Natural killer cell treated with Interleukin-12 subunit alpha and Interleukin-12 subunit beta and Interleukin-15 and Interleukin-18, amount 100 ng/mL, for 72 hours (primary cell): ENCODE measurements at places on chromosomes 13 and 19. TPM values are rescaled to one million over a fixed set of nuclear protein-coding genes. Genes with fewer than 3 reads are reported as not detected.

Gene NLRP11
- total RNA-seq = not detected

Gene FFAR2
- not detected for total RNA-seq

Gene GIPC3
- total RNA-seq = 0.25 TPM

- no peak for DNase-seq
Observed at GRCh38 chr13:107275945-107276614, 708.1 kb upstream of the ARGLU1 start.

DNA sequence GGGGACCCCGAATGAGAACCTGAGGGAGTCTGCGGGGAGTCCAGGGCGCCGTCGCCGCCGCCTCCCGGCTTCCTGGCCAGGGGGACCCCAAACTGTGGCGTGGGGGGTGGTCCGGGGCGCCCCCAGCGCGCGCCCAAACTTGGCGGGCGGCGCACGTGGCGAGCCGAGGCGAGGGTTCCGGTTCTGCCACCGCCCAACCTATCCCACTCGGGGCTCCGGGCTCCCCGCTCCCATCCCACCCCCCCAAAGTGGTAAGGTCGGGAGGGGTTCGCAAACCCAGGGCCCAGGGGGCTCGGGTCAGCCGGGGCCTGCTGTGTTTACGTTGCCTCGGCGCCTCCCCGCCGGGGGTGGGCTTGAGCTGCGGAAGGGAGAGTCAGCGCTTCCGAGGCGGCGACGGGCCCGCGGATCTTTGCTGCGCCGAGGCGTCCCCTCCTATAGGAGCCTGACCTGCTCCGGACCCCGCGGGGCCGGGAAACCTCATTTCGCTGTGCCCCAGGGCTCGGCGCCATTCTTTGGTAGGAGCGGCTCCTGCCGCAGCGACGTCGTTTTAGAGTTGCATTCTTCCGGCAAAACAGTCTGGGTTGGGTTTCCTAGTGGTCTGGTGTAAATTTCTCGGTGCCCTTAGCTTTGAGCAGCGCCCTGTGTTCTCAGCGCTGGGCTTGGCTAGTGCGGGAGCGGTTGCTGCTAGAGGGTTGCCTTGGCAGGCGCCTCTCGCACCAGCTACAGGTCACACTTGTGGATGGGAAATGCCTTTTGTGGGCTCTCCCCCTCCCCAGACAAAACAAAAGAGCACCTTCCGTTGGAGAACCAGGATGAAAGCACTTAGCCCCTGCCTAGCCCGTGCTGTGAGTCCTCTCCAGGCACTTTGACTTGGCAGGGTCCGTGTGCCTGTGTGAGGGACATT lies 1.2 kb downstream of the DAZAP1 start:
- DNase-seq = peak; percentile 79

DNA sequence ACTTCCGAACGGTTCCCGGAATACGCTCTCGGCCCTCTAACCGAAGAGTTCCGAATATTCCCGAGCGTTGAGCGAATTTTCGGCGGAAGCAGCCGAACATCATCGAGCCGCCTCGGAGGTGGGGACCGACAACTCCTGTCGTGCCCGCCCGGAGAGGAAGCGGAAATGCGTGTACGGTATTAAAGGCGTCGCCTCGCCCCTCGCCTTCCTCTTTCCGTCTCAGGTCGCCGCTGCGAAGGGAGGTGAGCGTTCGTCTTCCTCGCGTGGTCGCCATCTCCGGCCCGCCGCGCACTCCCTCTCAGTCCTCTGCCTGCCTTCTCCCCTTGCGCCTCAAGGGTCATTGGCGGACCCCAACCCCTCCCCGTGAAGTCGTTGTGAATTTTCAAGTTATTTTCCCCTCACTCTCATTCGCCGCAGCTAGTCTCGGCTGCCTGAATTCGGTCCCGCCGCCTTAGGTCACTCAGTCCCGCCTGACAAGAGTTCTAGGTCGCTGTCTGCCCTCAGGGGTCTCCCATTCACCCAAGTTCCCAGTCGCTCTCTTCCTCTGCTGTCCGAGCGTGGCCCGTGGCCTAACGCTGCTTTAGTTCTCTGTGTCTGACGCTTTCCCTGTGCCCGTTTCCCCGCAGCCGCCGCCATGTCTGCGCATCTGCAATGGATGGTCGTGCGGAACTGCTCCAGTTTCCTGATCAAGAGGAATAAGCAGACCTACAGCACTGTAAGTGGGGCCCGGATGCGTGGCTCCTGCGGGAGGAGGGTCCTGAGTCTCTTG lies at the start of gene RPL28:
Gene RPL28, plus strand, starts transcription at position 209 of the 769 bp plus-strand sequence. Its CDS starts 426 bp downstream, at position 635.
- DNase-seq = peak; percentile 98

DNA sequence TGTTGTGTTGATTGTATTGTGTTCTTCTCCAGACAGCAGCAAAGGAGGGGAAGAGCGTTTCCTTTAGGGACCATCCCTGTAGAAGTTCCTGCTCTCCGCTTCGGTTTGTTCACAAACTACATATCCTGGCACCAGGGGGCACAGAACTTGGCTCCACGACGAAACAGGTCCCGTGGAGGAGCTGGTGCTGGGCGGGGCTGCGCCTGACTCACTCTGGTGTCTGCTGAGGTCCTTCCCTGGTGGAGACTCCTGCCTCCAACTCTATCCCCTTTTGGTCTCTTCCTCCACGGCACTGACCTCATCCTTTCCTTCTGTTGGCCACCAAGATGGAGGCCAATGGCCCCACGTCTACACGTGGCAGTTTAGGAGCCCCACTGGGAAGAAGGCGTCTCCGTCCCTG lies 14.7 kb downstream of the TMPRSS9 start:
- DNase-seq = no peak

DNA sequence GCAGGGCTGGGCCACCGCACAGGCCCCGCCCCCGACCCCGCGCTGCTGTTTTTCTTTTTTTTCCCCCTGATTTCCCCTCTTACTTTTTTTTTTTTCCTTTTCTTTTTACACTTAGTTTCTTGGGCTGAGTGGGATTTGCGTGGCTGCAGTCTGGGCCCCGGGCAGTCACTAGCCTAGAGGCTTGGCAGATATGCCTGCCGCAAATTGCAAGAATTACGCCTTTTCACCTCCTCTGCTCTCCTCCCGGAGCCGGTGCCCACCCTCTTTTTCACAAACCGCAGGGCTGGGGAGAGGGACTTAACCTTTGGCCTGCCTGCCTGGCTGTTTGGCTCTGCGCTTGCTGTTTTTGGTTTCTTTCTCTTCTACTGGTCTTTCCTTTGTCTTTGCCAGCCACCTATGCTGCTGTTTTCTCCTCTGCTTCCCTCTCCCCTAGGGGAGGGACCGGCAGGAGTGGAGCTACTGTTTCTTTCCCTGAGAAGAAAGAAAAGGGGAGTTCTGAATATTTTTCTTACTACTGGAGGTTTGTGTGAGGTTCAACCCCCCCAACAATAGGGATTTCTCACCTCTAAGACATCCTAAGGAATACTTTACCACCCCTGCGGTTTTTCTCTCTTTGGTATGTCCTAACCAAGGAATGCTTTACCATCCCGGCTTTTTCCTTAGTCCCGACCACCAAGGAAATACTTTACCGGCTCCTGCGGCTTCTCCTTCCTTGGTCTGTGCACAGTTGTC lies 11.0 kb downstream of the ZNF552 start:
- DNase-seq = no peak

DNA sequence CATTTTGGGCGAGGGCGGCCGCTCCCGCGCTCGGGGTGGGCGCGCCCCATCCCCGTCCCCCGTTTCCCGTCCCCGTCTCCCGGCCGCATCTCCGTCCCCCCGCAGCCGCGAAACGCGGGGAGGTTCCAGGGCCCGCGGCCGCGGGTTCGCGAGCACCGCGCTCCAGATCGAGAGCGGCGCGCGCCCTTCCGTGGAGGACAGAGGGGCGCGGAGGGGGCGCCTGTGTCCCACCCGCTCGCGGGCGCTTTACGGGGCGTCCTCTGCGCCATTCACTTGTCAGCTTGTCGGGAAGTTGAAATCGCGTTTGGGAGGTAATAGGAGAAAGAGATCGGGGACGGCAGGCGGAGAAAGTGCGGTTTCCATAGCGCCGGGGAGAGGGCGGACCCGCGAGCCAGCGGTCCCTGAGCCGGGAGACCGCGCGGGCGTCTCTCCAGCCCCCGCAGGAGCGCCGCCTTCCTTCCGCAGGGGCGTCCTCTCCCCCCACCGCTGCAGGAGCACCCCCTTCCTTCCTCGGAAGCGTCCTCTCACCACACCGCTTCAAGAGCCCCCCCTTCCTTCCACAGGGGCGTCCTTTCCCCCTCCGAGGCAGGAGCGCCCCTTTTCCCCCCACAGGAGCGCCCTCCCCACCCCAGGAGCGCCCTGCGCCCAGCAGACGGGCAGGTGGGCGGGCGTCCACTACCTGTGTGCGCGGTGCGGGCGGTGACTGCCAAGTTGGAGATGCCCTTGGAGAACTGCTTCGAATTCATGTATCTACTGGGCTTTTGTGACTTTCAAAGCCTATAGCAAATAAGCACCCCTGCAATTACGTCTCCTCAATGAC lies 962 bp upstream of the IRS2 start:
- no peak for DNase-seq

GRCh38 chr19:7223429-7223828 lies 70.8 kb downstream of the INSR start:
- DNase-seq = no peak

DNA sequence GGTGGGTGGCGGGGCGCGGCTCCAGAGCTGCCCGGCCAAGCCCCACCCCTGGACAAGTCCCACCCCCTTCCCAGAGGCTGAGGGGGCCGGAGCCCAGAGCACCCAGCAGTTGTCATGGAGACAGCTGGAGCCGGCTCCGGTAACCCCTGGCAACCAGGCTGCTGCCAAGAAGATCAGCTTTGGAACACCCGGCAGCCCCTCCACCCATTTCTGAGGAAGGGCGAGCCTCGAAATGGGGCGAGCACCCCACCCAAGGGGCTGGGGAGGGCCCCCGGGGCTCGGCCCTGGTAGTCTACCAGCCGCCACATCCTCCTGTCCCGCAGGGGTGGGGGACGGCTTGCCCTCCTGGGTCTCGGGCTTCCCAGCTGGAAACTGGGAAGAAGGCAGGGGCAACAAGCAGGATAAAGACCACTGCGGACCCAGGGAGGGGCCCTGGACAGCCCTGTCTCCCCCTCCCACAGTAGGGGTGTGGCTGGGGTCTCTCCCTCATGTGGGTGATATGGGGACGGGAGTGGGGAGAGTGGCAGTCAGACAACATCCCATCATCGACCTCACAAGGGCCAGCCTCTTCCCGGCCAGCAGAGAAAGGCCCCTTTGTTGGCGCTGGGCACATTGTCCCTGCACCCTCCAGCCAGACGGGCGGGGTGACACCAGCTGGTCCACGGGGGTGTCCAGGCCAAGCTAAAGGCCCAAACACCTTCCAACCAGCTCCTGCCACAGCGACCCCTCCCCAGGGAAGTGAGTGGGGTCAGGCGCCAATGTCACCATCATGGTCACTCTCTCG lies 1.5 kb downstream of the CERS1 start:
- DNase-seq = no peak

DNA sequence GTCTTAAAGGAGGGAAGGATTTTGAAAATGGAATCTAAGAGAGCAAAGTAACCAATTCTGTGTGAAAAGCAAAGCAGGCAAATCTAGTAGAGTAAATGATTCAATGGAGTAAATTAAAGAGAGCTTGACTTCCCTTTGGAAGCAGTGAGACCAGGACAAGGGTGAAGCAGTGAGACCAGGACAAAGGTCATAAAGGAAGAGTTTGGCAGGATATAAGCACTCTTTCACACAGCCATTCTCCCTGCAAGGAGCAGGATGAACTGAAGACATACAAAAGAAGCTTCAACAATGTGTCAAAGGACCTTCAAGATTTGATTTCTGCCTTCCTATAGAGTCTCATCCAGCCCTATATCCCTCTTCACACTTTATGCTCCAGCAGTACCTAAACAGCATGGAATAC lies 123.8 kb downstream of the ENOX1 start:
- no peak for DNase-seq

DNA sequence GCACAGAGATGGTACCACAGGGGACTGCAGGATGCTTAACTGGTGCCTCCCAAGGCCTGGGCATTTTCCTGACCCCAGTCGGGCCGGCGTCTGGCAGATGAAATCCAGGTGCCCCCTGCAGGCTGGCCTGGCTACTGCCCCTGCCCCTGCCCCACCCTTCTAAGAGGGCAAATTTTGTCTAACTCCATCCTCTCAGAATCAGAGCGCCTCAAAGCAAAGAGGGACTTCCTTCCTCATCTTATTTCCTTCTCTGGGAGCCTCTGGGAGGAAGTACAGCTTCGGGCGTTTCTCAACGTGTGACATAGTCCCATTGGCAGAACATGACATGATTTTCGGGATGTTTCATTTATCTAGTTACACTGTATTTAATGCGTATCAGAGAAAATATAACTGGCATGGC lies 2.7 kb downstream of the PRKACA start:
- no peak for DNase-seq

DNA sequence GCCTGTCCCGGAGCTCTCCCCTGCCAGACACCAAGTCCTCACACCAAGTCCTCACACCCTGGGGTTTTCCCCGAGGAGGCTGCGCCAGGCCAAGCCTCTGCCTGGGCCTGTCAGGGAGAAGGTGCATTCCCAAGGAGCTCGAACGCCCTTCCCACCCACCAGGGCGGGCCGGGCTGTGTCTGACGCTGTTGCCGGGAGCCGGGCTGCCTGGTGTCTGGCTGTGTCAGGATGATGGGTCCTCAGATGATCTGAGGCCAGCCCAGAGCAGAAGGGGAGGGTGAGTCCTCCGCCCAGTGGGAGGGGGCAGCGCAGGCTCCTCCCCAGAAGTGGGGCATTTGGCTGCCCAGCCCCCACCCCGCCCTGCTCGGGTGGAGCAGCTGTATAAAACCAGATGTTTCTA lies 2.3 kb upstream of the HAS1 start:
- no peak for DNase-seq

DNA sequence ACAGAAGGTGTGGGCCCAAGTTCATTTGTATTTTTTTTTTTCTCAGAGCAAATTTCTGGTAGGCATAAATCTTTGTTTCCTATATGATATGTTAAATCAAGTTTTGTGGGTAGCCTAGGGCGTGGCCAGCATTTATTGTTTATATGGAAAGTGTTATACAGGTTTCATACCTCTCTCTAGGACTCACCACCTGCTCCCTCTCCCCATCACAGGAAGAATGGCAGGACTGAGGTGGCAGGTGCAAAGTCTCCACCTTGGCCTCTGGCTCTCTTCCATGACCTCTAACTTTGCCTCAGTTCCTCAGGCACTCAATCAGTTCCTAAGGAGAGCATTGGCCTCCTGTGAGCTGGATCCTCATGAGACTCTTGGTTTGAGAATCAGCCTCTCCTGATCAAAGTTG lies 172.3 kb upstream of the TSC22D1 start:
- DNase-seq = no peak

GRCh38 chr13:28867564-28867963 lies 47.4 kb downstream of the MTUS2 start:
- DNase-seq = no peak

- DNase-seq = no peak
Observed at GRCh38 chr19:3213159-3213558, 11.3 kb upstream of the CELF5 start.

DNA sequence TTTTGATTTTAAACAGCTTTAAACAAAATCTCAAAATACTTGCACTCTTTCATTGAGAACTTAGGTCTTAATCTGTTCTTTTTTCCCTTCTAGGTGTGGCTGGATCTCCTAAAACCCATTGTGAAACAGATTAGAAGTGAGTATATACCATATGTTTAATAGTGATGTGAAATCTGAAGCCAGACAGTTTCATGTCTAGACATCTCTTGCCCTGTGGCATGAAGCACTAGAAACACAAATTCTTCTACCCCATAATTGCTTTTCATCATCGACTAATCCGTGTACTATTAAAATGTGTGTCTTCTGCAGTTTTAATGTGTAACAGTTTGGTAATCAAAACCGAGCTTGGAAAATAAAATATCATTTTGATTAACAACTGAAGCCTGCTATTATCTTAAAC lies 188.2 kb upstream of the RNF113B start:
- DNase-seq = no peak
